GM13976 (cell line): ENCODE measurements at places on chromosomes 2 and 18.

- no peak for DNase-seq
These were observed 2.6 kb upstream of the TMEFF2 start for GRCh38 chr2:192197357-192197756.

DNA sequence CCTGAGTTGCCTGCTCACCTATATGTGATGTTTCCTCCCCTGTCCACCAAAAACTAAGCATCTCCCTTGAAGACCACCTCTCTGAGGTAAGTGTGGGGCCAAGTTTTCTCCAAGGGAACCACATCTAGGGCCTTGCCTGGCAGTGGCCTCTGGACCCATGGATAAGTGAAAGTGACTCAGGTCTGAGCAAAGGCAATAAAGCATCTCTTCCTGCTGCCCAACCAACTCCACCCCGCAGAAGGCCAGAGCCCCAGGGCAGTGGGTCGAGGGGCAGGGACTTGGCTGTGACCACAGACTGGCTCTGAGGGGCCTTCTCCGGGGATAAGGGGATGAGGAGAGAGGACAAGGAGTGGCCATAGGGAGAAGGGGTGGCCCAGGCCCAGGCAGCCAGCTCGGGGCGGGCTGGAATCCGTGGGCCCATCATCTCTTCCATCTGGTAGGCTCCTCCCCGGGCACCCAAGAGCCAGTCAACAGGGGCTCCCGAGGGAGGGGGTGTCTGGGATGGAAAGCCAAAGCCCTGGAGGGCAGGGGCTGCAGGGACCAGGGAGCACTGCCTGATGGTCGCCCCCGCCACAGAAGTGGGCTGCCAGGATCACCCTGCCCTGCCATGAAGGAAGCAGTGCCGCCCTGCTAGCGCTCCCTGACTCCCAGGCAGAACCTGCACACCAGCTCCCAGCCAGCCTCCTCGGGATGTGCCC, 33.4 kb downstream of the EMX1 start:
- DNase-seq = no peak

DNA sequence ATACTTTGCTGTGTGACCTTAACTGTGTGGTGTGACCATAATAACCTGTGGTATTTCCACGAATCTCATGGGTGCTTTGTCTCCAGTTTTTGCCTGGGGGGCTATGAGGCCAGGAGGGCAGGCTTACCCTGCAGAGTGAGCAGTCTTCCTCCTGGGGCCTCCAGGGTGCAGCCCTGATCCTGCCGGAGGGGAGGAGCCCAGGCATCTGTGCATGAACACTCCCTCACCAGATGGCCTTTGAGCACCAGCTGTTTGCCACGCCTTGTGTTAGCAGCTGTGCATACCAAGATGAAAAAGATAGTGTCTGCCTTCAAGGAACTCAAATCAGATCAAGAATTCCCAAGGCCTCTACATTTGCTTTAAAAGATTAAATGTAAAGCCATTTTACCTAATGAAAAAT, 75.0 kb upstream of the RBM44 start:
- no peak for DNase-seq

- no peak for DNase-seq
These were observed 102.8 kb upstream of the COPS8 start for GRCh38 chr2:236982693-236983455.

DNA sequence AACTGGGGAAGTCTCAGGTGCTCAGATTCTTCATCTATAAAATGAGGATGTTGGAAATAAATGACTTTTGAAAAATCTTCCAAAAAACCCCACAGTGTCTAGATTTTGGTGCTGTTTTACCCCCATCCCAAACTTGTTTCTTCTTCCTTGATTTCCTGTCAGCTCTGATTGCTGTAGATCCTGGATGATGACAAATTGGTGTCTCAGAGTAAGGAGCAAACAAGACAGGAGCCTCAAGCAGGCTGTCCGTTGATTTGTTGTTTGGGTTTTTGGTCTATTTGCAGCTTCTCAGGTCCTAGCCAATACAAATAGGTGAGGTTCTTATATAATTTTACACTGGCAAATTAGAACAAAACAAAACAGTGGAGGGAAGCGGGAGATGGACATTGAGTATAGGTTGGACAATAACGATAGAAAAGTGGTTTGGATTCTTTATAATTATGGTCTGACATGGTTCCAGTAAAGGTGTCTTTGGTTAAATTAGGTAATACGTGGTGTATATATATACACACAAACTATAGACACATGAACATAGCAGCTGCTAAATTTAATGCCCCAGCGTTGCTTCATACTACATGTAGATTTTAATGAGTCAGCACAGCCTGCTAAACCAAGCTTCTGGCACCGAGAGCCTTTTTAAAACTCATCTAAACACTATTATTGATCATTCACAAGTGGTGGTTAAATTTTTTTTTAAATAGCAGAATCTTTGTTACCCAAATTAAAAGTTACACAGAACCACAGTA, 142.5 kb downstream of the FMNL2 start:
- no peak for DNase-seq
